Esophagus mucosa (tissue), 1 donor: ENCODE measurements at places on chromosomes 7 and 10.

DNA sequence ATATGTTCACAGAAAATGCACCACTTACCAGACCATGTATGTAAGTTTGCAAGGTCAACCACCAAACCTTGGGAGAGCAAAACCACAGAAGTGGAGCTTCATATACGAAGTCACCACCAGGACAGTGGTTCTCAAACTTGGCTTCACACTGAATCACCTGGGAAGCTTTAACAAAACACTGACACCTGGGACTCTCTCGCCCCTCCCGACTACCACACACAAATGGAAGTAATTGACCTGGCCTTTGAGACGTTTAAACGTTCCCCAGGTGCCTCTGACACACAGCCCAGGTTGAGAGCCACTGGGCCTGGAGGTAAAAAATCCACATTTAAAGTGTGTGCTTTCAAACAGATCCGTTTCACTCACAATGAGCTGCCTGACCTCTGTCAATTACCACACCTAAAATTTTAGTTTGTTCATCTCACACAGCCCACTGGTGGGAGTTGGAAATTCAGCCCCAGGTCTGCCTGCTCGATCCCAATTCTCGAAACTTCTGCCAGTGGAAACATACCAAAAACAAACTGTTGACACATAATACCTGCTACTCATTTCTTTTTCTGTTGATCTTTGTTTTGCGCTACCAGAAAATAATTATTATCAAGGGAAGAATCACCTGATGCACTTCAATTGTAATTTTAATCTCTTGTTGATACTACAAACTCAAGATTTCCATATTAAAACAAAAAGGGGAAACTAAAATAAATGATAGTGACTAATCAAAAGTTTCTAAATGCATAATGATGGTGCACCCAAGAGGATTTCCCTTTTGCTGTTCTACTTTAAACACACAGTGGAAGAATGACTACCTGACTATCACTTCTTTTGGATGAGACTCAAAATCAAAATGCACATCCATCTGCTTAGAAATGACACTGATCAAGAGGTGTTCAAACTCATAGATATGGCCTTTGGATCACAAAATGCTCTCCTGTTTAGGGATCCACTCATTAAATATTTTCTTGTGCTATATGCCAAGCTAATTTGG lies 26.6 kb downstream of the CDNF start:
- no peak for ATAC-seq

DNA sequence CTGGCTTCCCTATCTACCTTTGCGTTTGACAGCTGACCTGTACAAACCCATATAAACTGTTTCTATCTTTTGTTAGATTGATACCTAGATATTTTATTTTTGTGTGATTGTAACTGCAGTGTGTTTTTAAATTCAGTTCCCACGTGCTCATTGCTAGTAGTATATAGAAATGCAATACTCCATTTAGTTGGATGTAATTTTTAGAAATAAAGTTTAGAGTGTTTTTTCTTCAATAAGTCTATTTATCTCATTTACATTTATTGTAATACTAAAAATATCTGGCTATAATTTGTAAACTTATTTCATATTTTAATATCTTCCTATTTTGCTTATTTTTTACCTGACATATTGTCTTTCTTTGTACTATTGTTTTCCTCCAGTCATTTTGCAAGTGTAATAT lies 329.7 kb upstream of the ADARB2 start:
- ATAC-seq, result no peak

DNA sequence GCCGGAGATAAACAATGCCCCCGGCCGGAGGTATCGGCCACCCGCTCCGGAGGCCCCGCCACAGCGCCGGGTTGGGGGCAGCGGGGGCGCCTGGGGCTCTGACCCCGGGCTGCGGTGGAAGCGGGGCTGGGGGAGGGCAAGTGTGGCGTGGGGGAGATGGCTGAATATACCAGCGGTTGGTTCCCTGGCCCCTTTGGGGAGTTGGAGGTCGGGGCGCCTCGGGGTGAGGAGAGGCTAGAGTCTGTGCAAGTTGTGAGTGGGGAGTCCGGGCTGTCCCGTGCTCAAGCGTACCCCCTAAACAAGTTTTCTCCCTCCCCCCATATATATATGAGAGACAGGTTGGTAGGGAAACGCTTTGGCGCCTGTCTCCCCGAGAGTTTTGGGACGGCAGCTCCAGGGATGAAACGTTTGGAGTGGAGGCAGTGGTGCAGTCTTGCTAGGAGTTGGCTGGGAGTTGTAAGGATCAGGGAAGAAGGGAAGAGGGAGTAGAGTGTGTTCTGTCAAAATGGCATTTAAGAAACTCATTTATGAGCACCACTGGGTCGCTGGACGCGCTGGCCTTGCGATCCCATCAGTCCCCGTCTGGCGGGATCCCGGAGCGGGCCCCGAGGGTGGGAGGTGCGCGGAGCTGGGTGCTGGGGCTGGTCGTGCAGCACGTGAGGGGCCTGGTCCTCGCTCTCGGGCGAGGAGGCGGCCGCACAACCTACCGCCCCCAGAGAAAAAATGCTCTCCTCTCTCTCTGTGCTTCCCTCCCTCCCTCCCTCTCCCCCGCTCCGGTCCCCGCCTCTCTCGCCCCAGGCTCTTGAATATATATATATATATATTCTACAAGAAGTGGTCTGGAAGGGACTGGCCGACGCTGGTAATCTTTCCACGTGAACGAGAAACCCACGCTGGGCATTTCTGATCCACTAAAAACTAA lies 1.1 kb downstream of the TET1 start:
- ATAC-seq, result peak; percentile 11

GRCh38 chr10:78545756-78546155 lies 512.1 kb downstream of the RPS24 start:
- ATAC-seq, result no peak
